HTR-8/SVneo (cell line): ENCODE measurements at places on chromosomes 1 and 21.

DNA sequence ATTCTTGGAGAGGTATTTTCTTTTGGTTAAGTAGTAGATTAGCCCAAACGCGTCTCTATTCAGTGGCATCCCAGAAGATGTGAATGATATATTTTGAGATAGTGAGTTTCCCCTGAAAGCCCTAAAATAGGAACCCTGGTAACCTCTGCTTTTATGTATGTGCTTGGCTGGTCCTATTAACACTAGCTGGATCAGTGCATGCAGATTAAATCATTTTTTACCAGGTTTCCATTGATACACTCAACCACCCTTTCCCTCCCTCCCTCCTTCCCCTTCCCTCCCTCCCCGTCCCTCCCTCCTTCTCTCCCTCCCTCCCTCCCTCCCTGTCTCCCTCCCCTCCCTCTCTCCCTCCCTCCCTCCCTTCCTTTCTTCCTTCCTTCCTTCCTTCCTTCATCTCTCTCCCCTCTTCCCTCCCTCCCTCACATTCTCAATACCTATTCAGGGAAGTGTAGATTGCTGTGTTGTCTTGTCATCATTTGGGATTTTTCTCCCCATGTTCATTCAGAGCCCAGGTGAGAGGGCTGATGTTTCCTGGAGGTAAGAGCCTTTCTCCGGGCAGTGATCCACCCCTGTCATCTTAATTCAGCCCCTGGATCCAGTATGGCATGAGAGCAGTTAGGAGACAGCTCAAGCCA lies 406.8 kb downstream of the PRDM2 start:
- DNase-seq: no peak

- DNase-seq: peak; percentile 60
Observed at GRCh38 chr1:201593200-201593921, 54.4 kb downstream of the NAV1 start.

DNA sequence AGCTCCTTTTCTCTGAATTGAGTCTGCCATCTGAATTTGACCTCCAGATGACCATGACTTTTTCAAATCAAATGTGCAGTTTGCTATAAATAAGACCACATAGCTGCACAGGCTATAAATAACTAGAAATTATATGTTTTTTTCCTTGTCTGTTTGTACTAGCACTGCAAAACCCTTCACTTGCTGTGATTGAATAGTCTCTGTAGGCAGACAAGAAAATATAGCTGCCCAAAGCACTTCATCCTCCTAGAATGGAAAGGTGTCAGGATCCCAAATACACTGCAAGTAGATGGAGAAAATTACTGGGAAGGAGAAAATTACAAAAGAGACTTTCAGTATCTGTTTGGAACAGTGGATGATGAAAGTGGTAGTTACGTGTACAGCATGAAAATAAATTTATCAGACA lies 175.8 kb downstream of the APP start:
- DNase-seq: no peak

- peak; percentile 59 for DNase-seq
Observed at GRCh38 chr1:214281720-214282629, 1.0 kb downstream of the SMYD2 start.

DNA sequence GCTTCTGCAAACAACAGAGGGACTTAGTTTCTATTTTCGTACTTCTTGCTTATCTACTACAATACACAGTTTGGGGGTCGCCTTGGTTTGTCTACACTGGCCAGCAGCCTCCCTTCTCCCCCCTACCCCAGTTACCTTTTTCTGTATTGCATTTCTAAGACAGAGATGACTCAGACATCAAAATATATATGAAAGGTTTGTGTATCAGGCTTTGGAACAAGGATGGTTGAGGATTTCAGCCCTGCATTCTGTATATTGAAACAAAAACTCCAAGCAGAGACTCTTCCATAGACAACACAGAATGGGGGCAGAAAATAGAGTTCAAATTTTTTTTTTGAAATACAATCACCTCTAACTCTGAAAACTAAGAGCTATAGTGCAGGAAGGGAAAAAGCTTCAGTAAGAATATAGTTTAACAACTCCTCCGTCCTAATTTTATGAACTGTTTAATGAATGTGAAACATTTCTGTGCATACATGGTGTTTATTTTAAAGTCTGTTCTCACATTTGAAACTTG lies 1.9 kb downstream of the SAMD13 start:
- no peak for DNase-seq

- DNase-seq: no peak
Observed at GRCh38 chr1:87450136-87450535, 121.5 kb downstream of the LMO4 start.

- DNase-seq: no peak
Observed at GRCh38 chr1:227952374-227953021, 4.8 kb upstream of the WNT9A start.

- no peak for DNase-seq
Observed at GRCh38 chr1:235552146-235552716, 48.0 kb upstream of the B3GALNT2 start.

GRCh38 chr1:109466452-109467300 lies at the start of gene SYPL2:
Gene SYPL2 (plus strand): TSS chr1:109466546. CDS start chr1:109466844, 298 bp downstream.
- DNase-seq: peak; percentile 23

DNA sequence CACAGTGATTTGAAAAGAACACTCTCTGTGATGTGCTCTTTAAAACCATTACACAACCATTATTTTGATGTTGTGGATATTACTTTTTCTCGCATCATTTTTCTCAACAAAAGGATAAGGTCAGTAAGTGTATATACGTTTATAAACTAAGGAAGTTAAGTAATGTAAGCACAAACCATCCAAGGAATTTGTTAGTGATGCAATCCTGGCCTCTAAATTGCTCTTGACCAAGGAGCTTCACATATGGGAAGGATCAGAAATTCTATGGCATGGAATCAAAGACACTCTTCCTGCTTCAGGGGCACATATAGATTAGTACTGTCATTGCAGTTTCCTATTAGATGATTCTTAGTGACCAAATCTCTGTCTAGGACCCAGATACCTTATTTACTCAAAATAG lies 3.6 kb upstream of the PPP2R5A start:
- peak; percentile 31 for DNase-seq

GRCh38 chr1:93448292-93448982 lies 519 bp downstream of the FNBP1L start:
- DNase-seq: peak; percentile 29

- peak; percentile 21 for DNase-seq
Observed at GRCh38 chr1:13587256-13588030, 3.8 kb downstream of the PDPN start.

DNA sequence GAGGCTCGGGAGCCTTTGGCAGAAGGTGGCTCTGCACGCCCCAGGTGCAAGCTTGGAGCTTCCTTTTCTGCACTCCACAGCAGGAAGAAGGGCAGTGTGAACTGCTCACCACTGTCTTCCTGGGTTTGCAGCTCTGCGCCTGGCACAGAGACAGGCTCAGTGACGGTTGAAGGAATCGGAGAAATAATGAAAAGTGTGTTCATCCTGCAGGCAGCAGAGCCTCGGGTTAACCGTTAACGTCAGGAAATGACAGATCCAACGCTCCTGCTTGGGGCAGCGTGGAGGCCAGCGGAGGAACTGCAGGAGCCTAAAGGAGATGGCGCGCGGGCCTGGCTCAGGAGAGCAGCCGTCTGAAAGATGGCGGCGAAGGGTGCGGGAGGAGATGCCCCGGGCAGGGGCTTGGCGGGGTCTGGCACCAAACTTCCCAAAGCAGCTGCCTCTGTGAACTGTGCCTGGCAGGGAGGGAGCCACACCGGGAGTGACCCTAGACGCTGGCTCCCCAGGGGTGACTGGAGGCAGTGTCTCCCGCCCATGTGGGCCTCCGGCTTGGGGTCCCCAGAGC lies 10.9 kb upstream of the SAMD11 start:
- DNase-seq: no peak

- DNase-seq: peak; percentile 4
Observed at GRCh38 chr21:20647607-20648006, 350.6 kb upstream of the NCAM2 start.

DNA sequence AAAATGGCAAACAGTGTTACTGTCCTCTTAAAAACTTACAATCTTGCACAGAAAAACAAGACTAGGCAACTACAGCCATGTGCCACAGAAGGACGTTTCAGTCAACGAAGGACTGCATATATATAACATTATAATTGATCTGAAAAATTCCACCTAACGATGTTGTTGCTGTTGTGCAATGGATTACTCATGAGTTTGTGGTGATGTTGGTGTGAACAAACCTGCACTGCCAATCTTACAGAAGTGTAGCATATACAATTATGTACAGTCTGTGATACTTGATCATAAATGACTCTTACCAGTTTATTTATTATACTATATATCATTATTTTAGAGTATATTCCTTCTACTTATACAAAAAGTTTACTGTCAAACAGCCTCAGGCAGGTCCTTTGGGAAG lies 6.8 kb upstream of the VAMP4 start:
- no peak for DNase-seq

DNA sequence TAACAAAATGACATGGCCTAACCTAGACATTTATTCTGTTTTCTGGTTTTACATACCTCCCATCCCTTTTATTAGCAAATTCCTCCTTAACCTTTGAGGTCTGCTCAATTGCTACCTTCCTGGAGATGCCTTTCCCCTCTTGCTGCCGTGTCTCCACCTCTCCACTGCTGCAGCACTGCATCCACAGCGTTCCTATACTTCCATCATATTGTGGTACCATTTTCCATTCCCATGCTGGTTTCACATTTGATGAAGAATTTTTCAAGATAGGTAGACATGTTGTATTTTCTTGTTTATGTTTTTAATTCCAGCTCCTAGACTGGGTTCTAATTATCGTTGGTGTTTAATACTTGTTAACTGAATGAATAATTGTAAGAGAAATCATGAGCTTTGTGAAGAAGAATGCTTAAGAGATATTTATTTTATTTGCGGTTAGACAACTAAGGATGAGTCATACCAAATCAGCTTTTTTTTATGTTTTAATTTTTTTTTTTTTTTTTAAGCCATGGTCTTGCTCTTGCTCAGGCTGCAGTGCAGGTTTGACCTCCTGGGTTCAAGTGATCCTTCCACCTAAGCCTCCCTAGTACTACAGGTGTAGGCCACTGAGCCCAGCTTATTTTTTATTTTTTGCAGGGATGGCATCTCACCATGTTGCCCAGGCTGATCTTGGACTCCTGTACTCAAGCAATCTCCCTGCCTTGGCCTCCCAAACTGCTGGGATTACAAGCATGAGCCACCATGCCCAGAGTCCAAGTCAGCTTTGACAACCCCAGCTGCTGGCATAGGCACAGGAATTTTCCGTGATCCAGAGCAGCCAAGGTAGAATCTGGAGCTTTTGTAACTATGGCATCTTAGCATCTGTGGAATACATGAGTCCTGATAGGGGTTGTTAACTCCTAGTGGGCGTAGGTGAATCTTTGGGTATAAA lies 44.0 kb downstream of the ATP6V1G3 start:
- DNase-seq: no peak

- no peak for DNase-seq
Observed at GRCh38 chr1:220824031-220824989, 37.6 kb downstream of the MTARC1 start.

- peak; percentile 43 for DNase-seq
Observed at GRCh38 chr1:7224644-7225043, 439.4 kb downstream of the CAMTA1 start.

GRCh38 chr1:117824616-117825015 lies 104.8 kb downstream of the GDAP2 start:
- no peak for DNase-seq

GRCh38 chr1:22330092-22330759 lies 121.4 kb upstream of the ZBTB40 start:
- no peak for DNase-seq

DNA sequence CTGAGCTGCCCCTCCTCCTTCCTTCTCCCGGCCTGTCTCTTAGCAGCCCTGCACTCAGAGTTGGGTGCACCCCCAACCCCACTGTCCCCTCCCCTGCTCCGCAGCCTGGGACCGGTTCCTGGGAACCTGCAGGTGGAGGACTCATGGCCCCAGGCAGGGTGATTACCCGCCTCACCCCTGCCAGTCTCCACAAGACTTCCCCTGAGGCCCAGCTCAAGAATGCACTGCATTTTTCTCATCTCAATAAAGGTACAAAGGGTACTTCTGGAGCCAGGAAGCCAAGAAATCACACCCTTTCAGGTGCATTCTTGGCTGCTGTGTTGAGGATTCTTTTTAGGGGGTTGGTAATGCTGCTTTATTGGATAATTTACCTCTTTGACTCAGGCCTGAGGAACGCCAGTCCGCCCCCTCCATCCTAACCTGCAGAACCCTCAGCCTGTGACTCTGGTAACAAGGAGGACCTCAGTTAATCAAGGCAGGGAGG lies 126.3 kb upstream of the TMPRSS2 start:
- no peak for DNase-seq

DNA sequence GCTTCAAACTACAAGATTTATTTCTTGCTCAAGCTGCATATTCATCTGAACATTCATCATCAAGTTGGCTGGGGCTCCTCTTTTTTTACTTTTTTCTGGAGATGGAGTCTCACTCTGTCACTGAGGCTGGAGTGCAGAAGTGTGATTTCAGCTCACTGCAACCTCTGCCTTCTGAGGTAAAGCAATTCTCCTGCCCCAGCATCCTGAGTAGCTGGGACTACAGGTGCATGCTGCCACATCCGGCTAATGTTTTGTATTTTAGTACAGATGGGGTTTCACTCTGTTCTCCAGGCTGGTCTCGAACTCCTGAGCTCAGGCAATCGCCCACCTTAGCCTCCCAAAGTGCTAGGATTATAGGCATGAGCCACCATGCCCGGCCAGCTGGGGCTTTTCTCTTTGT lies 88.3 kb upstream of the C1orf105 start:
- no peak for DNase-seq

DNA sequence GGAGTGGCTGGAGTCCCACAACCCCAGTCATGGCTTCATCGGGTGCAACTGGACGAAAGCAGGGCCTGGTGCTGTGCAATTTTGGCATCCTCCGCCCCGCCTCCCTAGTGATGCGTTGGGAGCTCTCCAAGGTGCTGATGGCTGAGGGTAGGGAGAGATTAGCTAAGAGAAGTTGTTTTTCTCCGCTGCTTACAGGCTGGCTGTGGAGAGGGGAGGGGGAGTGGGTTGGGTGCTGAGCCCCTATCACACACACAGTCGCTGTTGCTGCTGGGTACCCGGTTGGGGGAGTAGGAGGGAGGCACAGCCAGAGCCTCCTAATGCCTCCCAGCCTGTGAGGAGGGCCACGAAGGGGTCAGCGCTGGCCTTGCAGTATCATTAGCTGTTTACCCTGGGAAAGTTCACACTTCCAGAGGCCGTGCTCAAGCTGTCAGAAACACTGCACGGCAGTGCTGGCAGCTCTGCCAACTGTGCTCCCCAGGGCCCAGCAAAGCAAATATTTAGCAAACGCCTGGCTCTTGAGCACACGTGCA lies 110.0 kb downstream of the GRIK3 start:
- peak; percentile 14 for DNase-seq

GRCh38 chr1:27402349-27402754 lies 9.9 kb downstream of the GPR3 start:
- peak; percentile 48 for DNase-seq

- no peak for DNase-seq
Observed at GRCh38 chr1:55894521-55894920, 679.4 kb upstream of the USP24 start.

DNA sequence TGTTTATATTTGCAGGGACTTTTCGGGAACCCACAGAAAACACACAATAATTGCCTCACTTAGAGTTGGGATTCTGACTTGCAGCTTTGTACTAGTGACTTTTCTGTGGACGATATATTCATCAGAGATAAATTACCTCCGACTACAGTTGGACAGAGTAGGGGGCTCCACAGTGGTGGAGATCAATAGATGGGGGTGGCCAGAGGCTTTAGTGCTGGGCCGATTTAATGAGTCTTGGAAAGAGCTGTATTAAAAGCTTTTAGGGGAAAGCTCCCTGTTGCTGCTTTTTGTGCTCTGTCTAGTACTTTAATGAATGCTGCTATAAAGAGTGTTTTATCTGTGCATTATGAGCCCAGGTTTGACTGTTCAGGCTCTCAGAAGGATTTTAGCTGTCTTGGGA lies 359.2 kb upstream of the DPYD start:
- no peak for DNase-seq

GRCh38 chr1:110243574-110243973 lies 33.5 kb downstream of the KCNC4 start:
- DNase-seq: no peak
